Astrocyte of the hippocampus (primary cell): ENCODE measurements at places on chromosomes 1 and 21.

DNA sequence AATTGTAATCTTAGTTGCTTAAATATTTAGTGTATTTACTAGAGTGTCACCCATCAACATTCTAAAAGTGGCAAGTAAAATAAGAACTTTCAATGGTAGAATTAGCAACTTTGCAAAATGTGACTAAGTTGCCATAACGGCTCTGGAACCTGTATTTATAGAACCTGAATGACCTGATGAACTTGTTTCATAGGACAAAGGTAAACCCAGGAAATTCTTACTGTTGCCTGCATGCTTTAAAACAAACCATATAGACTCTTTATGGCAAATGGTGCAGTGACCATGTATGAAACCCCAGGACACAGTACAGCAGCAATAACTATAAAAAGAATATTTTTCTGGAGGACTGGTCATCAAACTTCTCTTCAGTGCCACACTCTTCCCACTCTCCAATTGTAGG lies 22.9 kb downstream of the AK2 start:
- DNase-seq: no peak

DNA sequence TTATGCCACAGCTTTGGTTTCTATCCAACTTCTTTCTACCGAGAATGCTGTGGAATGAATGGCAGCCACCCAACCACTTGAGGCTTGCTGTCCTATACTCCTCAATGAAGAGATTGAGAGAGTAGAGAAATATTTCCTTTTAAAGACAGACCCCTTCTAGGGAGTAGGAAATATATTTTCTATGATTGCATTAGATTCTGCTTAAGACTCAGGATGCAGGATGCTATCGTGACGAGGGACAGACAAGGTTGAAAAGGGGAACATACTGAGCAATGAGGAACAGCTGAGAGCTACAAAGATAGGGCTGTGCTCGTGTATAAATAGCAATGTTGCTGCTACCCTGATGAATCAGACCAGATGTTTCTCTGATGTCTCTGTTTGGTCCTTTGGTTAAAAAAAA lies 7.1 kb upstream of the RASAL2 start:
- peak; percentile 69 for DNase-seq

DNA sequence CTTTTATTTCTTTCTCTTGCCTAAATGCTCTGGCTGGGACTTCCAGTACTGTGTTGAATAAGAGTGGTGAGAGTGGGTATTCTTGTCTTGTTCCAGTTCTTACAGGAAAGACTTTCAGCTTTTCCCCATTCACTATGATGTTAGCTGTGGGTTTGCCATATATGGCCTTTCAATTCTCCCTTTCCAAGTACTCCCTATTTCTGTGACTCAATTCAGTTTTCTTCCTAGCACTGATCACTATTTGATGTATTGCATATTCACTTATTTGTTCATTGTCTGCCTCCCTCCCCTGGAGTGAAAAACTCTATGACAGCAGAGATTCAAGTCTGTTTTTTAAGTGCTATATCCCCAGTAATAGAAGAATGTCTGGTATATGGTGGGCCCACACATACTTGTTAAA lies 618.2 kb upstream of the CAMK1G start:
- peak; percentile 14 for DNase-seq

DNA sequence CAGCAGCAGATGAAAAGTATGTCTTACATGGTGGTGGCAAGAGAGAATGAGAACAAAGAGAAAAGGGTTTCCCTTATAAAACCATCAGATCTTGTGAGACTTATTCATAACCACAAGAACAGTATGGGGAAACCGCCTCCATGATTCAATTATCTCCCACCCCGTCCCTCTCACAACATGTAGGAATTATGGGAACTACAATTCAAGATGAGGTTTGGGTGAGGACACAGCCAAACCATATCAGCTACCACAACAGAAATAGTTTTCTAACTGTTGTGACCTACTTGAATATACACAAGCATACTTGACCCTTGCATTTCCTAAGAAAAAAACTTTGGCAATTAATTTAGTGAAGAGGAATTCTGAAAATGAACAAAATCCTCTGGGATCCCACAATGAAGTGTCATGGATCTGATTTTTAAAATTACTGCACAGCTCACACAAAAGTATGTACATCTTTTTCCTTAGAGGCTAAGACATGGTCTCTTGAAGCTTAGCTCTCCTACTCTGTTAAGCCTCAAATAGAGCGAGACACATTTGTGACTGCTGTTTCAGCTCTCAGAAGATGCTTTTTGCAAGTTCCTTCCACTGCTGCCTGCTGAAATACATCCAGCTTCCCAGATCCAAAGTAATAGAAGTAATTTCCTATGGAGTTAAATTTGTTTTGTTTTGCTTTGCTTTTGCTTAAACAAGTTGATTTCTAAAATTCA lies 265.8 kb downstream of the DPYD start:
- DNase-seq: peak; percentile 19

DNA sequence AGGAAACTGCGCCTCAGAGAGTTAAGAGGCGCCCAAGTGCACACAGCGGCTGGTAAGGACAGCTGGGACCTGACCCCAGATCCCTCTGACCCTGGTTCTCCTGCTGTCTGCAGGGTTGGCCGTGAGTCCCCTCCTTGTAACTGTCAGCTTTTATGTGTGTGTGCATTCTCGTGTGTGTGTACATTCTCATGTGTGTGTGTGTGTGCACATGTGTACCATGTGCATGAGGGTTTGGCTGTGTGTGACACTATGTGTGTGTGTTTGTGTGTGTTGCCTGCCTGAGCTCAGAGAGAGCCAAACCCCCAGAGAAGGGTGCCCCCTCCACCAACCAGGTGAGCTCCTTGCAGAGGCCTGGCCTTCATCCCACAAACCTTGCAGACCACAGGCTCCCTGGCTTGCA lies 25.9 kb upstream of the EFHD2 start:
- no peak for DNase-seq

DNA sequence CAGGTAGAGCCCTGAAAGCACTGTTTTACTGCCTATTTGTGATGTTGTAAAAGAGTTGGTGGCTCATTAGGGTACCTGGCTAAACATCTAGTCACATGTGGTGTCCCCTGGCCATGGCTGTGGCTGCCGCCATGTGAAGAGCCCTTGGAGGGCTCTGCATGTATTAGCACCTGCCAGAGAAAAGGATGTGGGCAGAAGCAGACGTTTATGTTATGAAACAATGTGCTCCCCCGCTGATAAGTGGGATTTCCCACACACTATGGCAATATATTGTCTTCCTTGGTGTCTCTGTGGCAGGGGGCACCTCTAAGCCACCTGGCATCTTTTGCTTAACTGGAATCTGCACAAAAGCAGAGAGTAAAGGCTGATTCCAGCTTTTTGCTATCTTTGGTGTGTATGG lies 9.6 kb downstream of the TENT5C start:
- no peak for DNase-seq

DNA sequence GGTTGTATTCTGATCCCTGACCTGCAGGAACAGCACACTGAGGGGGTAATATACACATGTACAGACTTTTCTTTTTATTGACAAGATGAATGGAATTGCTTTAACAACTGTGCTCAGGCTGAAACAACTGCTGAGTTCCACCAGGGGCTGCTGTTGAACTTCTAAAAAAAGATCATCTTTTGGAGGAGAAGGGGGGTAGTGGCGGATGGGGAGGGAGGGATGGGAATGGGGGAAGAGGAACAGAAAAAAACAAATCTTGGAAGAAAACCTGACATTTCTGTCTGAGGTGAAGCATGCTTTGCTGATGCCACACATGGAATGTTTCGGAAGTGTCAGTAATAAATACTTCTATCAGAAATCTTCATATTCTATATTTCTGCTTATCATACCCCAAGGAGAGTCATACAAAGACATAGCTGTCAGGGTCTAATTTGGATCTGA lies 75.0 kb downstream of the RWDD3 start:
- DNase-seq: peak; percentile 71

DNA sequence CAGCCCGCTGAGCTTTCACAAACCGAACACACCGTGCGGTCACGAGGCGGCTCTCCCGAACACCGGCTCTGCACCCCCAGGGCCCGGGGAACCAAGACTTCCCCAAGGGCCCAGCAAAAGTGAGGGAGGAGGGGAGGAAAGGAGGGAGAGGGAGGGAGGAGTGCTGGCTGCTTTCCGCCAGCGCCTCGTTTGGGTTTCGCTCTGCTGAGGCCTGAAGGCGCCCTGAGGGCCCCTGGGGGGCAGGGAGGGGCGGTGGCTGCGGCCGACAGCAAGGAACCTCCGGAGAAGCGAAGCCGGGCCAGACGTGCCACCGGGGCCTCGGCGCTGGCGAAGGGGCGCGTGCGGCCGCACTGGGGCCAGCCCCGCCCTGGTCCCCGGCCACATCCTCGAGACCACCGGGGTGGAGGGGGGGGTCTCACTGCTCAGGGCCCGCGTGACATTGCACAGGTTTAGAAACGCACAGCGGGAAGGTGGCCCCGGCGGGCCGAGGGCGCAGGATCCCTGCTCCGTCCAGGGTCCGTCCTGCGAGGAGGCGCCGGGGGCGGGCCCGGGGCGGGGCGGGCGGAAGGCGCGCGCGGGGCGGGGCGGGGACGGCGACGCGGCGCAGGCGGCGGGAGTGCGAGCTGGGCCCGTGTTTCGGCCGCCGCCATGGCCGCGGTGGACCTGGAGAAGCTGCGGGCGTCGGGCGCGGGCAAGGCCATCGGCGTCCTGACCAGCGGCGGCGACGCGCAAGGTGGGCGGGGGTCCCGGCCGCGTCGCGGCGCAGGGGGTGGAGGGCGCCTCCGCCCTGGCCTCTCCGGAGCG lies at the start of gene PFKL:
Gene PFKL, plus strand, starts transcription at position 596 of the 804 bp plus-strand sequence. Its CDS starts 53 bp downstream, at position 649.
- DNase-seq: peak; percentile 76

DNA sequence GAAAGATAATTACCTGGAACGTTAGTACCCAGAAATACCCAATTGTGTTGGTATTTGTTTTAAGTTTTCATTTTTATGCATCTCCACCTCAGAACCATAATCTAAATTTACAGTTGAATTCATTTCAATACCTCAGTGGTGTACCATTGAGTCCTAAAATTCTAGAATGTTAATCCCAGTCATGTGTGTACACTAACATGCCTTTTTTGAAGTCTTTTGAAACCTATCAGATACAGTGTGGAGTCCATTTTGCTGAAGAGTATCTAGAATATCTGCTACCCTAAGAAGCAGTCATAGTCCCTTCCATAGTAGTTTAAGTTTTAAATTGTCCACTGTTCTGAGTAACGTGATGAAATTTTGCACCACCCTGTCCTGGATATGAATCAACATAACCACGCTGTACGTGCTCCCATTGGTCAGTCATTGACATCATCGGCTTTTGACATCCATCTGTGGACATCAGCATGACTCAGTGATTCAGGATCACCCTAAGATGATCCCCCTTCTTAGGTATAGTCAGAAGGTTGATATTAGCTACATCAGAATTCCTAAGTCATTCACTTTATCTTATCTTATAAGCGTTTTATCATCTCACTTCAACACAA lies 7.5 kb upstream of the ASH1L start:
- peak; percentile 5 for DNase-seq

GRCh38 chr1:3660704-3661103 lies 8.4 kb downstream of the TP73 start:
- DNase-seq: no peak

DNA sequence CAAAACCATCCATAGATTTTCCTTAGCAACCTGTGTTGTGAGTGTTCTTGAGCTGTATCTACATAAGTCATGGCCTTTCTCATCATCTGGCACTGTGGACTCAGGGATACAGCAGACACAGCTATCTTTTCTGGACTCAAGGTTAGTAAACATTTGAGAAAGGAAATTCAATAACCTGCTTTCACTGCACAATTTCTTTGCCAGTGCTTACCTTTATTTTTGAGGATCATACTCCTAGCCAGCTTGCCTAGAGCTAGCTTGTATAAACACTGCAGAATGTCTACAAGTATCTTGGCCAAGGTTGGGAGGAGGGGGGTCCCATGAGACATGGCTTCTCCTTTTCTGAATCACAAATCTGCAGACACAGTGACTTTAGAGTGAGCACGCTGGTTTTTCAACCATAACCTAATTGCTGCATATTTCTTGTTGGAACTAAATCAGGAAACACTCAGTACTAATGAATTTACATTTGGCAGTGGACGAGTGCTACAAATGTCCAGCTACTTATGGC lies 27.2 kb downstream of the ADAMTS5 start:
- DNase-seq: peak; percentile 57

GRCh38 chr1:212166644-212167043 lies 118.6 kb upstream of the PPP2R5A start:
- no peak for DNase-seq

DNA sequence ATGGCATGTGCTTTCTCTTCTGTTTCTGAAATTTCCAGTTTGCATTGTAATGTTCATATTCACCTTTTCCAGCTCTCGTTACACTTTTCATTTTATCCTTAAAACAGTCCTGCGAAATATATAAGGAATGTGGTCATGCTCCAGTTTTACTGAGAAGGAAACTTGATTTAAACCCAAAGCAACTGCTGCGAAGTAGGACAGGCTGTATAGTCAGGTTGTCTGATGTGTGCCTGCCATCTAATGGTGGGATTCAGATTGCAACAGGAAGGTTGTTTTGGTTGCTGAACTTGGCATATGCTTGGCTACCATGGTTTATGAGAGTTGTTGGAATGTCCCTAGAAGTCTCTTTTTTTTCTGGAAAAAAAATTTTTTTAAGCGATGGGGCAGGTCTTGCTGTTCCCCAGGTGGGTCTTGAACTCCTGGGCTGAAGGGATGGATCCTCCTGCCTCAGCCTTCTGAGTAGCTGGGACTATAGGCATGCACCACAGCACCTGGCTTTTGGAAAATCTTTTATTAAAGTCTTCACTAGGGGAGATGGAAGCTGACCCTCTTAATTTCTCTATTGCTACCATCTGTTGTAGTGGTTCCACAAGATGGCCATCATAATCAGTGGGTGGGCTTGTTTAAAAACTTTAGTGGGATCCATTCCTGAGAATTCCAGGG lies 86.9 kb downstream of the UCK2 start:
- peak; percentile 89 for DNase-seq

- DNase-seq: no peak
Observed at GRCh38 chr1:239819096-239819495, 272.6 kb upstream of the FMN2 start.

- peak; percentile 98 for DNase-seq
Observed at GRCh38 chr1:22739648-22740385, 29.2 kb downstream of the EPHB2 start.

GRCh38 chr1:67285780-67286488 lies 21.7 kb upstream of the IL12RB2 start:
- peak; percentile 72 for DNase-seq

GRCh38 chr1:36248250-36248894 lies 24.1 kb downstream of the THRAP3 start:
- peak; percentile 74 for DNase-seq

GRCh38 chr1:86906419-86906818 lies 7.5 kb downstream of the SELENOF start:
- DNase-seq: no peak
